Fibroblast of the aortic adventitia (primary cell): ENCODE measurements at places on chromosomes 4 and X. TPM values are rescaled to one million over a fixed set of nuclear protein-coding genes. Genes with fewer than 3 reads are reported as not detected.

The UCP1 gene
- not detected in 2 replicates for total RNA-seq

The GAGE13 gene
- total RNA-seq, result not detected in 2 replicates

The ASIC5 gene
- total RNA-seq, result not detected in 2 replicates

The ELMOD2 gene
- 38.3 and 125 TPM in 2 replicates for total RNA-seq

The TLR8 gene
- not detected in 2 replicates for total RNA-seq

The CFI gene
- 17.6 and 201 TPM in 2 replicates for total RNA-seq

The DUSP9 gene
- not detected in 2 replicates for total RNA-seq

The SERPINA7 gene
- total RNA-seq, result not detected in 2 replicates

- no peak for DNase-seq
Observed at GRCh38 chrX:111490688-111491087, 20.8 kb upstream of the SERTM2 start.

DNA sequence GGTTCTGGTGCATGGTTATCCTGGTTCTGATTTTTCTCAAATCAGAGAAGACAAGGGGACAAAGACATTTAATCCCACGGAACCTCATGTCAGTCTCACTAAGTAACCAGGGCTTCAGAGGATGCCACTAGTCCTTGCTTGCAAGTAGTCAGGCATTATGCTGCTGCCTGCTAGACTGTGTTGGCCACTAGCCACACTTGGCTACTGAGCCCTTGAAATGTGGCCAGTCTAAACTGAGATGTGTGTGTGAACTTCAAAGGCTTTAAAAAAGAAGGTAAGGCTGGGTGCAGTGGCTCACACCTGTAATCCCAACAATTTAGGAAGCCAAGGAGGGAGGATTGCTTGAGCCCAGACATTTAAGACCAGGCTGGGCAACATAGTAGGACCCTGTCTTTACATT is 48.6 kb upstream of the IGFBP7 start:
- peak; percentile 43 for DNase-seq

- DNase-seq, result no peak
Observed at GRCh38 chr4:108454227-108454626, 166.1 kb upstream of the RPL34 start.

DNA sequence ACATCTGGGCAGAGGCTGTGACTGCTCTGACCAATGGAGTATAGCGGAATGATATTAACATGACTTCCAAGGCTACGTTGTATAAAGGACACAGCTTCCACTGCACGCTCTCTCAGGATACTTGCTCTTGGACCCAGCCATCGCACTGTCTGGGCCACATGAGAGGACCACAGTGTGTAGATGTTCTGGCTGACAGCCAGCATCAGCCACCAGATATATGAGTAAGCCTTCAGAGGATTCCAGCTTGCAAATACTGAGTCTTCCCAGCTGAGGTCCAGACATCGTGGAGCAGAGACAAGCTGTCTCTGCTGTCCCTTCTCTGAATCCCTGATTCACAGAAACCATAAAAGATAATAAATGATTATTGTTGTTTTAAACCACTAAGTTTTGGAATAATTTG is 146.8 kb upstream of the USP9X start:
- no peak for DNase-seq

GRCh38 chr4:158203436-158203835 is 6.8 kb upstream of the TMEM144 start:
- no peak for DNase-seq

DNA sequence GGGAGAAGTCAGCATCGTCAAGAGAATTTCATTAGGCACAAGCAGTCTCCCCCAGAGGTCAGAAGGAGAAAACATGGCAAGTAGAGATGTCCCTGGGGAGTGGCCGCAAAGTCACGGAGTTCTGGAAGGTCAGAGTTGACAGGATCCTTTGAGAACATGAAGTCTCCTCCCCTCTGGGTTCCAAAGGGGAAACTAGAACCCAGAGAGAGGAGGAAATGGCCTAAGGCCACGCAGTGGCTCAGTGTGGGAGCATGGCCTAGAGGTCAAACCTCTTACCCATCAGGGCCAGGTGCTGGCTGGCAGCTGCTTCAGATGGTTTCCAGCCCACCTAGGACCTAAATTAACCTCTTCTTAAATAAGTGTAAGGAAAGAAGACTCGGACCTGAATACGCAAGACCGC is 884 bp downstream of the IDH3G start:
- DNase-seq, result peak; percentile 8

DNA sequence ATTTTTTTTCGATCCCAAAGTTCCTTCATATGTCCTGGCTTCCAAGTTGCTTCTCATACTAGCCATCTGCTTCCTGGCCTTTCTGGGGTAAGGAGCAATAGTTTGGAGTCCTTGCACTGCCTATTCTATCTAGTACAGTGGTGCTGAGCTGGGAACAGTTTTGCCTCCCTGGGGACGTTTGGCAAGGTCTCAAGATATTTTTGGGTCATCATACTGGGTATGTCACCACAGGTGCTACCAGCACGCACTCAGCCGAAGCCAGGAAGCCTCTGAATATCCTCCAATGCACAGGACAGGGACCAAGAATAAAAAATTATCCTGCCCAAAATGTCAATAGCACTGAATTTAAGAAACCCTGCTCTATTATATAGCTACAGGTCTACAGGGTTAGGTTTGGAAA is 35.4 kb upstream of the TMSB15B start:
- DNase-seq, result no peak

- DNase-seq, result peak; percentile 40
Observed at GRCh38 chr4:173958445-173958844, 325.0 kb downstream of the FBXO8 start.

- peak; percentile 82 for DNase-seq
Observed at GRCh38 chrX:41384051-41384705, 50.2 kb downstream of the DDX3X start.

DNA sequence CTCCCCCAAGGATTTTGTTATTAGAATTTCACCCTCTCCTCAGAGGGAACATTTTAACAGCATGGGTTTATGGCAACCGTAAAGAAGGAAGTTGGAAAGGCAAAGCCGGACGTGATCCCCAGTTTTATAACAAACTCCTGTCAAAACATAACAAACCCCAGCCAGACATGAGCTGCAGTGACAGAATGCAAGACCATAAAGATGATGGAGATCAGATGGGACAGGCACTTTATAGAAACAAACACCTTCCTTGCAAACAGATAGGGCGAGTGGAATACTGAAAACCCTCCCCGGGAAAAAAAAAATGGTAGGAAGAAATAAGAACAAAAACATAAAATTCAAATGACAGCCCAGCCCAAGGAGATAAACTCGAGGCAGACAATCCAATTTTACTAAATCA is 281.4 kb downstream of the LDB2 start:
- no peak for DNase-seq

DNA sequence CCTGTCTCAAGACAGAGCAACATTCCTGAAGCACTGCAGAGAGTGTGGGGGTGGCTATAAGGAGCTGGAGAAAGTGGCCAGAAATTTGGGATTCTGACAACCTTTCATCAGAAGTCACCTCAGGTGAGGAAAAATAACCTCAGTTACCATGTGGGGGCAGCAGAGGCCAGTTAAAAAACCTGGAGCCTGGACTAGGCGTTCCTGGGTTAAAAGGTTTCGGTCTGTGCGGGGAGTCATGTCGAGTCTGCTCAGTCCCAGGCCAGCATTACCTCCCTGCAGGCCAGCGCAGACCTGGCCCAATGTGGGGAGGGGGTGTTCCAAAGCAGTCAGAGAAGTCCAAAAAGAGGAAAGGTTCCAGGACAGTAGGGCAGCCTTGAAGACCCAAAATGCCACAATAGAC is 10.9 kb upstream of the NALF2 start:
- DNase-seq, result peak; percentile 3

GRCh38 chrX:119692191-119693039 is 553 bp downstream of the SEPTIN6 start:
- peak; percentile 53 for DNase-seq

GRCh38 chr4:159281771-159282170 is 178.9 kb downstream of the RAPGEF2 start:
- peak; percentile 27 for DNase-seq

GRCh38 chr4:72886602-72887001 is 182.9 kb downstream of the COX18 start:
- DNase-seq, result no peak

- peak; percentile 74 for DNase-seq
Observed at GRCh38 chrX:100995469-100995868, 26.0 kb downstream of the ARL13A start.

DNA sequence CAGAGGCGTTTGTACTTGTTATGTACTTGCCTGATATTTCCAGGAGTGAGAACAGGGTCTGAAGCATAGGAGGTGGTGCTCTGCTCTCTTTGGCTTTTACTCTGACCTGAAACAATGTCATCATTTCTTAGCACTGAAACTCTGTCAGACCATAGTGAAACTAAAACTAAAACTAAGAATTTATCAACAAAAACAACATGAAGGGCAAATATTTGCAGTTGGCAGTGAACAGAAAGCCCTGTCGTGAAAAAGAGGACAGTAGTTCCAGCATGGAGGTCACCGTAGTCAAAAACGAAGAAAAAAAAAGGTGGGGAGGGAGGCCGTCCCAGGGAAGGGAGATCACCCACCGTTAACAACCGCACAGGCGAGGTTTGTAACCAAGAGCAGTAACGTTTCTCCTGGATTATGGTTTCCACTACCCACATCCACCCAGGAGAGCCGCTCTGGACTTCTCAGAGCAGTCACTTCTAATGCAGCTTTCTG is 97.5 kb downstream of the ANK2 start:
- DNase-seq, result peak; percentile 50

GRCh38 chrX:373641-374471 is 12.9 kb downstream of the PPP2R3B start:
- DNase-seq, result no peak

DNA sequence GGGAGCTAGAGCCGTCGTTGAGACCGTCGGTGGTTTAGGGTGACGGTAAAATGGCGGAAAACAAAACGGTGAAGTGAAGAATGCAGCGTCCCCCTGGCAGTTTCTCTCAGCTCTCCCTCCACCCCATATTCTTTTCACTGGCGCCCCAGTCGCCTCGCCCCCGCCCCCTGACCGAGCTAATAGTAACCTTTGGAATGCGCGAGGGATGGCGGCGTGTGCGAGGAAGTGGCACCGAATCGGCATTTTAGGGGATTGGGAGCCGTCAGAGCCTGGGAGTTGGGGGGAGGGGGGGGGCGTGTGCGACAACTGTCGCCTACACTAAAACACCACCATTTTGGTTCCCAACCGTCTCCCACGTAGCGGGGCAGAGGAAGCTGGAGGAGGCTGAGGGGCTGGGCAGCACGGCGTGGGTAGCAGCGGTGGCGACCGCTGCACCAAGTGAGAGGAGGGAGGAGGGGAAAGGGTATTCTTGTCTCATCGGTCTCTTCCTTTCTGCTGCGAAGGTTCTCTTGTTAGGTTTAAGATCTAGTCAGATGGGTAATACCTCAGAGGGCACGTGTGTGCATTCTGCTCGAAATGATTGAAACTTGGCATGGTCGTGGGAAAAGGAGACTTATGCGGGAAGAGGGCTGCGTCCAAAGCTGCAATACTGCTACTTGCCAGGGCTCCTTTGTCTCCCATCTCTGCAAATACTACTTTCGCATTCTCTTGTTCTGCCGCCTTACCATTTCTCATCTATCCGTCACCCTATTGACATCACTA is 840 bp downstream of the ZNF711 start:
- no peak for DNase-seq

DNA sequence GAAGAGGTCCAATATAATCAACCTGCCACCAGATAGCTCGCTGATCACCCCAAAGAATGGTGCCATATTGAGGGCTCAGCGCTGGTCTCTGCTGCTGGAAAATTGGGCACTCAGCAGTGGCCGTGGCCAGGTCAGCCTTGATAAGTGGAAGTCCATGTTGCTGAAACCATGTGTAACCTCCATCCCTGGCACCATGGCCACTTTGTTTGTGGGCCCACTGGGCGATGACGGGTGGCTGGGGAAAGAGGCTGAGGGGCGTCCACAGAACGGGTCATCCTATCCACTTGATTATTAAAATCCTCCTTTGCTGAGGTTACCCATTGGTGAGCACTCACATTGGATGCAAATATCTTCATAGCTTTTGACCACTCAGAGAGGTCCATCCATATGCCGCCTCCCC is 7.7 kb downstream of the F8A2 start:
- no peak for DNase-seq

DNA sequence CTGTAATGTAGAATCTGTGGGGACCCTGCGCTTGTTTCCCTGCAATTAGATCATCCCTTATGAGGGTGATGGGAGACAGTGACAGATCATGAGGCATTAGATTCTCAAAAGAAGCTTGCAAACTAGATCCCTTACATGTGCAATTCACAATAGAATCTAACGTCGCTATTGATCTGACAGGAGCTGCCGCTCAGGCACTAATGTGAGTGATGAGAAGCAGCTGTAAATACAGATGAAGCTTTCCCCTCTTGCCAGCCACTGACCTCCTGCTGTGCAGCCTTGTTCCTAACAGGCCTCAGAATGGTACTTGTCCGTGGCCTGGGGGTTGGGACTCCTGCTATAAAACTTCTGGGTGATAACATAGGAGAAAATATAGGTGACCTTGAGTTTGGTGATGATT is 1076.8 kb downstream of the PDHA2 start:
- DNase-seq, result no peak

DNA sequence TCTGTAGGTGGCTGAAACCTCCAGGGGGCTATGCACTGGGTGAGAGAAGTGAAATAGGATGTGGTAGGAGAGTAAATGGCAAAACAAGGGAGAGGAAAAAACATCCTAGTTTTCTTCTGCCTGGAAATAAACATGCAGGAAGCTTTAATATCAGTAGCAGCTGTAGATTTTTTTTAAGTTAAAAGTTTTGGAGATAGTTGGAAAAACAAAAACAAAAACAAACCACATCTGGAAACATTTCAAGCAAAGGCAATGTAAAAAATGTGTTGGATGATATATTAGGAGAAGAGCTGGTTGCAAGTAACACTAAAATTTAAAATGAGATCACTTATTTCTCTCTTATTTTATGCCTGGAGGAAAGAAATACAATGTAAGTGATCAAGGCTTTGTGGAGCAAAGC is 388.0 kb downstream of the SPRY1 start:
- no peak for DNase-seq

DNA sequence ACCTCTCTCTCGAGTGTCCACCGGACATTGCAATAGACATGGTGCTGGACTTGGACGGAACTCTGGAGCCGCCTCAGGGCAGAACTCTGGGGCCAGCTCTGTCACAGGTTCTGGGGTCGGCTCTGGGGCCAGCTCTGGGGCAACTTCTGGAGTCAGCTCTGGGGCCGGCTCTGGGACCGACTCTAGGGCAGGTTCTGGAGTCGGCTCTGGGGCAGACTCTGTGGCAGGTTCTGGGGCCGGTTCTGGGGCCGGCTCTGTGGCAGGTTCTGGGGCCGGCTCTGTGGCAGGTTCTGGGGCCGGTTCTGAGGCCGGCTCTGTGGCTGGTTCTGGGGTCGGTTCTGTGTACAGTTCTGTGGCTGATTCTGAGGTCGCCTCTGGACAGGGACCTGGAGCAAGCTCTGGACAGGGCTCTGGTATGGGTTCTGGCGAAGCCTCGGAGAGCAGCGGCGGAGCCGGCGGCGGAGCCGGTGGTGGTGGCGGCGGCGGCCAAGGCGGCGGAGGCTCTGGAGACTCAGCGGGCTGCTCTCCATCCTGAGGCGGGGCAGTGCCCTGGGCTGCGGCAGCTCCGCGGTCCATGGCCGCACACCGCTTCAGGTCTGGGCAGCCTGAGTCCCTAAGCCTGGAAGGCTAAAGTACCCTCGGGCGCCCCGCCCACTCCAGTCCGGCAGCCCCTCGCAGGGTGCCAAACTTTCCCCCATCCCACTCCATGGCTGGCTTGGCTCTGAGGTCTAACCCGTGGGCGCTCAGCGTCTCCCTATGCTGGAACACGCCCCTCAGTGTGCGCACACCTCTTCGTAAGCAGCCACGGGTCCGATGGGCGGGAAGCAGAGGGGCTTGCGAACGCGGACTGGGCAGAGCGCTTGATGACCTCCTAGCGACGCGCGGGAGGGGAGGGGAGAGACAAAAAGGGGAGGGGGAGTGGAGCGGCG is at the start of gene DGKK:
Gene DGKK (minus strand): TSS at position 723 of the 929 bp plus-strand sequence. CDS start 147 bp downstream, at position 576.
- DNase-seq, result no peak
